Cerebellum (tissue), 4 donors: ENCODE measurements at places on chromosomes 1 and 21.

GRCh38 chr1:34845131-34845901, 14.2 kb downstream of the SMIM12 start:
- DNase-seq, result no peak

DNA sequence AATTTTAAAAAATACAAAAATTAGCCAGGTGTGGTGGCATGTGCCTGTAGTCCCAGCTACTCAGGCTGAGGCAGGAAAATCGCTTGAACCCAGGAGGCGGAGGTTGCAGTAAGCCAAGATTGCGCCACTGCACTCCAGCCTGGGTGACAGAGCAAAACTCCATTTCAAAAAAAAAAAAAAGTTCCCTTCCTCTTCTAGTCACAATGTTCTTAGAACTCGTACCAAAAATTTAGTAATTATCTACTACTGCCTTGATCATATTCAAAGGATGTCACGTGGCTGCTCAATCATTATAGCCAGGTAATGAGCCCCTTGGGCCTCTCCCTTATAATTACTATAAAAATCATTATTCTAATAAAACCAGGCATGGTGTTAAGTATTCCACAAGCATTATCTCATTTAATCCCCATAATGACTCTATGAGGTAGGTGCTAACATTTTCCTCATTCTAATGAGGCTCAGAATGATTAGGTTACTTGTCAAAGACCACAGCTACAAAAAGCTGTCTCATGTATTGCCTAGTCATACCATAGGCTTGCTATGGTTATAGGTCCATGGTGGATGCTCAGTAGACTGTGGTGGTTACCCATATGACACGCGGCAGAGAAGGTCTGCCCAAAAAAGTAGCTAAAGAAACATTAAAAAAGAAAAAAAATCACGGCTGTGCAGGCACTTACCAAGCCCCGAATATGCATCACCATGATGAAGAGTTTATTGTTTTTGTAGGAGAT, 15.5 kb upstream of the PPP1R15B start:
- no peak for DNase-seq

- no peak for DNase-seq
Observed at GRCh38 chr1:31511848-31512615, 64.3 kb upstream of the TINAGL1 start.

GRCh38 chr1:194709439-194709838, 1523.0 kb upstream of the B3GALT2 start:
- no peak for DNase-seq

DNA sequence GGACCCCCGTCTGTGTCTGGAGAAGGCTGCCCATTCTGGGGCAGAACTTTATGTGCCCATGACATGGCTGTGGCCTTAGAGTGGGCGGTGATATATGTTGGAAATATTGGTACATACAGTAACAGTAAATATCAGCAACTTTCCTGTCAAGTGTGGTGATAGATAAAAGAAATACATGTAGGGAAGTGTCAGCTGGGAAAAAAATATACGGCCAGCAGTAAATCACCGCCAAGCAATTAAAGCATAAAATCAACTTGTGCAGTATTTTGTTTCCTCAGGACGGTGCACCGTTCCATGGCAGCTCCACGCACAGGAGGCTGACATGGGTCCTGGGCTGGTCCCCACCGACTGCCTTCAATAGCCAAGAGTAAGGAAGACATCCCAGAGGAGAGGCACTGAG, 27.4 kb downstream of the LHX4 start:
- DNase-seq, result no peak
